GM04503 (cell line): ENCODE measurements at places on chromosomes 3 and 15.
A peak's percentile ranks its signal among the peaks of the same experiment; 100 is the strongest.

- peak; percentile 51 for DNase-seq
Observed at GRCh38 chr3:154972951-154973350, 107.2 kb upstream of the MME start.

GRCh38 chr3:170584585-170585007, 1.3 kb downstream of the SLC7A14 start:
- no peak for DNase-seq

GRCh38 chr15:41881086-41881485, 12.8 kb downstream of the SPTBN5 start:
- DNase-seq: no peak

GRCh38 chr15:100714749-100715342, 112.5 kb downstream of the ASB7 start:
- no peak for DNase-seq
